AG08396 (cell line): ENCODE measurements at places on chromosomes 3 and 15.

- no peak for DNase-seq
These were observed 54.3 kb upstream of the MEF2A start for GRCh38 chr15:99511531-99511865.

- DNase-seq: no peak
These were observed 229.9 kb upstream of the TRIM42 start for GRCh38 chr3:140448001-140448400.

DNA sequence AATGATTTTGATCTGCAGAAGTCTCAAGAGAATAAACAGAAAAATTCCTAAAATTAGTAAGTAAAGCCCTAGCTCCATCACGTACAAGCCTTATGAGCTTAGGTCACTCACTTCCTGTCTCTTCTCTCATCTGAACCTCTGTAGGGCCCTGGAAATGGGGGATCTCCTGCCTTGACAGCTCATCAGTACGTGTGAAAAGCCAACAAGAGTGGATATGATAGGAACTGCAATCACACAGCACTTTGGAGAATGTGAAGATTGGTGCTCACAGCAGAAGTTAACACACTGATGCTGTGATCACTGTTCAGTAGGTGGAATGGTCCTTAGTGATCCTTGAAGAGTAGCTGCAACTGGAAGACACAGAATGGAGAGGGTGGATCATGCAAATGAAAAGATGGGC lies 27.8 kb upstream of the ALDH1L1 start:
- DNase-seq: no peak

DNA sequence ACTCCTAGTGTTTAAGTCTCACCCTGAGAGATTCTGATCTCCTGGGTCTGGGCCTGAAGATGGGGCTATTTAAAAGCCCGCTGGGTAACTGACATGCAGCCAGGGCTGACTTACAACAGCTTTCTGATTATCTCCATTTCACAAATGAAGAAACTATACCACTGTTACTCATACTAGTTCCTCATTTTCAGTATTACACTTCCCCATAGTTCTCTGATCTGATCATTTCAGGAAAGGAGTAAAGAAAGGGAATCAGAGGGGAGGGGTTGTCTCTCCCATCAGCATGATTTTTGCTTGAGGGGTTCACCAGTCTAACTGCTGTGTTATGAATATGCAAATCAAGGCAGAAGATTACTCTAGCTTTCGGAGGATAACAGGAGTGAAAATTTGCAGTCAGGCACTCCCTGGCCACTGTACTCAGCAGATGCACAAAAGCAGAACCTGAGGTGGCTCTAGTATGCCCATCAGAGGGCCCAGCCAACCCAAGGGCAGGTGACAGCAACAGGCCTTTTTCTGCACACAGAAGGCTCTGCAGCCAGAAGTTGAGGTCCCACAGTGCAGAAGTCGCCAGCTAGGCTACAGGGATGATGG lies 59.4 kb downstream of the DAPK2 start:
- DNase-seq: no peak

DNA sequence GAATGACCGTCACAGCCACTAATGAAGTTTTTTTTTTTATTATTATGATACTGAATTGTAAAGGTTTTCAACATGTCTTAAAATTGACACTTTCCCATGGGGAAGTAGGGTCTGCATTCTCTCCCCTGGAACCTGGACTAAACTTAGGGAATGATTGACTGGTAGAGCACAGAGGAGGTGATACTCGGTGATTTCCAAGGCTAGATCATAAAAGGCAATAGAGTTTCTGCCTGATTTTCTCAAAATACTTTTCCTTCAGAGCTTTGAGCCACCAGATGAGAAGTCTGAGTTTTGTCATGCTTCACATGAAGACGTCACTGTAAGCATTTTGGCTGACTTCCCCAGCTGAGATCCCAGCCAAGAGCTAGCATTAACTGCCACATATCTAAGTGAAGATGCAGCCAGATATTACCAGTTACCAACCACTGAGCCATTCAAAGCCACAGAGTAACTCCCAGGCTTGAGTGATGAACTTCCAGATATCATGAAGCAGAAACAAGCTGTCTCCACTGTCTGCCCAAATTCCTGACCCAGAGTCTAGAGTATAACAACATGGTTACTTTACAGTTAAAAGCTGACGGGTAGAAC lies 105.8 kb downstream of the LSAMP start:
- peak; percentile 12 for DNase-seq

- DNase-seq: no peak
These were observed 622.0 kb downstream of the PYDC2 start for GRCh38 chr3:192082730-192083660.

- no peak for DNase-seq
These were observed 81.3 kb downstream of the MTHFS start for GRCh38 chr15:79815468-79815867.

DNA sequence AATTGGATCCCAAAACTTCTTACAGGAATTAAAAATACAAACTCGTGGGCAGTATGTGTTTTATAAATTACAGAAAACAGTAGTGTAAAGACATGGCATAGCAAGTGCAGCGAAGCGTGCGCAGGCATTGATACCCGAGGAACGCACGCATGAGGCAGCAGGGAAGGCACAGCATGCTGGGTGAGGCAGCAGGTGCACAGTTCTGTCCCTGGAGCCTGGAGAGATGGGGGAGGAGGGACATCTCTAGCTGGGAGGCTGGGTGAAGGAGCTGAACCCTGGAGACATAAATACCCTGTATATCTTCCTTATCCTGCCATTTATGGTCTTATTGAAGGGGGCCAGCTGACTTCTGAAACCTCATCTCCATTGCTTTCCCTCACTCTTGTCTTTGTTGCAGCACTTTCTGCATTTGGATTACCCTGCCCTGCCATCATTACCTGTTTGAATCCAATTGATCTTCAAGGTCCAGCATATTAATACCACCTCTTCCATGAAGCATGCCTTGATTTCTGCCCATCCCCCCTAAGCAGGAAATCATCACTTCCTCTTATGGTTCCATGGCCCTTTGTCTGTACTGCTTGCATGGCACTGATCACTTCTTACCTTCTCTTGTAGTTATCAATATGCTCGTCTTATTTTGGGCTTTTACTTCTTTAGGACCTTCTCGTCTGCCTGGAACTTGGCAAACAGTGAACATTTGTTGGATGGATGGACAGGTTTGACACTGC lies 20.5 kb downstream of the LPP start:
- DNase-seq: no peak

- no peak for DNase-seq
These were observed 105.8 kb downstream of the UBE3A start for GRCh38 chr15:25333049-25333448.

DNA sequence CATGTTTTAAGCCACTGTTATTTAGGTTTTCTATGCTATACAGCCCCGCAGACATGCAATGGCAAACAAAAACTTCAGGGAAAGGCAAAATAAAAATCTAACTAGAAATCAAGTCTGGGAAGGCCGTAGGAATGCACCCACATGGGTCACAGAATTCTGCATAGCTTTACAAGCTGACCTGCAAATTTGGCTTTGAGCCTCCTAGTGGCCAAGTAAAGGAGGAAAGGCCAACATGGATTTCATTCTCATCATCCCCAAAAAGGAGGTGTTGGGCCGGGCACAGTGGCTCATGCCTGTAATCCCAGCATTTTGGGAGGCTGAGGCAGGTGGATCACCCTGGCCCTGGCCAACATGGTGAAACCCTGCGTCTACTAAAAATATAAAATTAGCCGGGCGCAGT lies 124.3 kb downstream of the FBLN2 start:
- no peak for DNase-seq

- no peak for DNase-seq
These were observed 437.3 kb upstream of the TPM1 start for GRCh38 chr15:62605282-62605681.

GRCh38 chr3:156923349-156923748 lies 97.2 kb downstream of the LEKR1 start:
- no peak for DNase-seq
